Cerebellar cortex (tissue), 1 donor: ENCODE measurements at places on chromosomes 5 and 9.

- no peak for DNase-seq
Observed at GRCh38 chr5:17221843-17222636, 4.6 kb downstream of the BASP1 start.

DNA sequence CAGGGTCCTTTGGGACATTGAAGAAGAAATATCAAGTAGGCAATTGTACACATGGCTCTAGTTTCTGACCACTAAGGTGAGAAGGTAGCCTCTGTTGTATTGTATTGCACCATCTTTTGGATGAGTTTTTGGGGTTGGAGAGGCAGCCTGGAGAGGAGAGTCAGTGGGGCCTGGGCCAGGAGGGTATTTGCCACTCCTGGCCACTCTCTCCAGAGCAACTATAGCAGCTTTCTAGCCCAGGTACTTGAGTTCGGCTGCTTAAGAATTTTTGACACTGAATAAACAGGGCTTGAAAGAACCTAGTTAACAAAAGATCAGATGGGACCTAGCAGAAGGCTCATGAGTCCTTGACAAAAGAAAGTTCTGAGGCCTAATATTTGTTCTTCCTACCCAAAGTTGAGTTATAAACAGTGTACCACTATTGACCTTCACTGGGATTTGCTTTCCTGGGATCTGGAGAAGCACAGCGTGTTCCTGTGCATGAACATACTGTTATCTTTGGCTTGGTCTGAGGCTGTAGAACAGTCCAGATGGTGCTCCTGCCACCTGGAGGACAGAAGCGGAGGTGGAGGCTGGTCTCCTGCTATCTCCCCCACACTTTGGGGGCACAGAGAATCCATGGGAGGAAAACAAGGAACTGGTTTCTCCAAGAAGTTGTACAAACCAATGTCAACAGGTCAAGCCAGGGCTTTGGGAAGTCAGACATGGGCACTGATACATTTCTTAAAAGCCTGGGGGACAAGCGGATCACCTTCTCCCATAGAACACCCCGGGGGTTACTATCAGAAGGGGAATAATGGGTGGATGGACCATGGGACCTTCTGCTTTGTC lies 110.4 kb upstream of the LIFR start:
- DNase-seq = peak; percentile 18

DNA sequence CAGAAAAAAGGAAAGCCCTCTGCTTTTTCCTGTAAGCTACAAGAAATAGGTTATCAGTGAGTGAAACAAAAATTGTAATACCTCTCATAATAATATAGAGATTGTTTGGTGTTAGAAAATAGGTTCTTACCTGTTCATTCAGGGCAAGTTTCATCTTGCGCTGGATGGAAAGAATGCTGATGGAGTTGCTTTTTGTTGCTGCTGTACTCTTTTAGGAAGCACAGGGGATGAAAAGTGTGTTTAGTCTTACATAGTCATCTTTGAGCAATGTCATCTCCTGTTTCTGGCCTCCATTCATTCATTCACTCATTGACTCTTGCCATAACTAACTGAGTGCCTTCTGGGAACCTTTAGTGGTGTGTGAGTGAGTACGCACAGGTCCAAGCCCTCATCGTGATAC lies 6.4 kb downstream of the ENTREP1 start:
- DNase-seq = no peak

- DNase-seq = no peak
Observed at GRCh38 chr5:13505326-13505725, 439.2 kb downstream of the DNAH5 start.

DNA sequence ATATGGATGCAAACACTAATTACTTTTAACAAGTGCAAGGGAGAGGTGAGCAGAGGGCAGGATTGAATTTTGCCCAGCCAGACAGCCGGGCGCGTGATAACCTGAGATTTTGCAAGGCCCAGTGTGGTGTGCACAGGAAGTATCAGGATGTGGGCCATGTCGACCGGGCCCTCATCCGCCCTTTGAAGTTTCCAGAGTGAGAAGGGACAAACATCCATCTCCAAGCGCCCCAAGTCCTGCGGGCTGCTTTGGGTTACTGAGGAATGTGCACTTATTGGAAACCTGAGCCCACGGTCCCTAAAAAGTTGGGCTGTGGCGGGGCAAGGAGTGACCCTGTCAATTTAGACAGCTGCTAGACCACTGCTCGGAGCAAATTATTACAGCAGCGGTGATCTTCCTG lies 272.2 kb upstream of the IRX2 start:
- DNase-seq = no peak

DNA sequence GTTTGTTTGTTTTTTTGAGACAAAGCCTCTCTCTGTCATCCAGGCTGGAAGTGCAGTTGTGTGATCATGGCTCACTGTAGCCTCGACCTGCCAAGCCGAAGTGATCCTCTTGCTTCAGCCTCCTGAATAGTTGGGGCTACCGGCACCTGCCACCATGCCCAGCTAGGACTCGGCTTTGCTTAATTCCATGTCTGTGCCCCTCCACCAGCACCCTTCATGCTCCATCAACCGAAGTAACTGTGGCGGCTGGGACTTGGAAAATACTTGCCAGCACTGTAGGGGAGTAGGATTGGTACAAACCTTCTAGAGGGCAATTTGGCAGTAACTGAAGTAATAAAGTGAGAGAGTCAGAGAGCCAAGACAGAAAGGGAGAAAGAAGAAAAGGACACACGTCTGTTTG lies 19.0 kb downstream of the FAXDC2 start:
- no peak for DNase-seq

DNA sequence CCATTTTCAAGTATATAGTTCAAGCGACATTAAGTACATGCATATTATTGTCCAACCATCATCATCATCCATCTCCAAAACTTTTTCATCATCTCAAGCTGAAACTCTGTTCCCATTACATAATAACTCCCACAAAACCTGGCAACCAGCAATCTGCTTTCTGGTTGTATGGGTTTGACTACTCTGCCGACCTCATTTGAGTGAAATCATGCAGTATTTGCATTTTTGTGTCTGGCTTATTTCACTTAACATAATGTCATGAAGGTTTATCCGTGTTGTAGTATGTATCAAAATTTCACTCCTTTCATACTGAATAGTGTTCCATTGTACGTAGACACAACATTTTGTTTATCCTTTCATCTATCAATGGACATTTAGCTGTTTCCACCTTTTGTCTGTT lies 74.8 kb downstream of the SGCD start:
- no peak for DNase-seq

DNA sequence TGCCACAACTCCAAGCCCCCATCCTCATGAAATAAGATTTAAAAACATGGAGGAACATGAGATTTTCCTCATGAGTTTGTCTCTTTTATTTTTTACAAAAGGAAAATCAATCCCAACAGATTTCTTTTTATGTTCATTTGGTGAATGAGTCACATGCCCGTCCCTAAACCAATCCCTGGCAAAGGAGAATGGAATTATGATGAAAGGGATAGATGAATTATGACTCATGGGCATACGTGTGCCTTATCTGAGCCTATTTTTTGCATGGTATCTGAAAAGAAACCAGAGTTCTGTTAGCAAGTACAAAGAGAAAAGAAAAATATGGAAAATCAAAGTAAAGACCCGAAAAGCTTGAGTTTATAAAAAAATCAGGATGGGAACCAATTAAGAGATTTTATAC lies 267.5 kb upstream of the TMEM161B start:
- DNase-seq = no peak

GRCh38 chr5:122653087-122654017 lies 121.5 kb upstream of the SNX2 start:
- DNase-seq = no peak

- DNase-seq = peak; percentile 36
Observed at GRCh38 chr5:126369995-126370731, 53.0 kb upstream of the GRAMD2B start.

- DNase-seq = no peak
Observed at GRCh38 chr9:82184524-82184923, 196.0 kb downstream of the SPATA31D1 start.

DNA sequence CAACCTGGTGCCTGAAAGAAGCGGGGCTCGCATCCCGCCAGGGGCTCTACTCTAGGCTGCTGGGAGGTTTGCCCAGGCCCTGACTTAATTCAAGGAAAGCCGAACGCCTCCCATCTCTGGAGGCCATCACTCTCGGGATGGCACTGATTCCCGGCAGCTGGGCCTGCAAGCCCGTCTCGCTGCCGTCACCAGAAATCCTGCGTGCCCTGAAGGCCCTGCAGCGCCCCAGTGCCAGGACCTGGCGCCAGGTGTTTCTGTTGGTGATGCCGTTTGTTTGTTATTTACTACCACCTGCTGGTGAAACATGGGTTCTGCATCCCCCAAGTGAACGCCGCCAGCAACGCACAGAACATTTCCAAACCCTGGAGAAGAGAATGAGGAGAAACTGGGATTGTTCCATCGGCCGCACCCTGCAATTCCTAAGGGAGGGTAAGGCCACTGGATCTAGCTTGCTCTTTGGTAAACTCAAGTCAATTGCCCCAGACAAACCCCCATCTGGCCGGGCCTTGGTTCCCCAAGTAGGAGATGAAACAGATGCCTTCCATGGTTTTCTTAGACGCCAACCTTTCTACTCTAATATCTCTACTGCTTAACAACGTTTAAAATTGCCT lies 77.9 kb downstream of the AK8 start:
- DNase-seq = peak; percentile 92

- DNase-seq = no peak
Observed at GRCh38 chr5:38104497-38105230, 153.7 kb upstream of the EGFLAM start.

DNA sequence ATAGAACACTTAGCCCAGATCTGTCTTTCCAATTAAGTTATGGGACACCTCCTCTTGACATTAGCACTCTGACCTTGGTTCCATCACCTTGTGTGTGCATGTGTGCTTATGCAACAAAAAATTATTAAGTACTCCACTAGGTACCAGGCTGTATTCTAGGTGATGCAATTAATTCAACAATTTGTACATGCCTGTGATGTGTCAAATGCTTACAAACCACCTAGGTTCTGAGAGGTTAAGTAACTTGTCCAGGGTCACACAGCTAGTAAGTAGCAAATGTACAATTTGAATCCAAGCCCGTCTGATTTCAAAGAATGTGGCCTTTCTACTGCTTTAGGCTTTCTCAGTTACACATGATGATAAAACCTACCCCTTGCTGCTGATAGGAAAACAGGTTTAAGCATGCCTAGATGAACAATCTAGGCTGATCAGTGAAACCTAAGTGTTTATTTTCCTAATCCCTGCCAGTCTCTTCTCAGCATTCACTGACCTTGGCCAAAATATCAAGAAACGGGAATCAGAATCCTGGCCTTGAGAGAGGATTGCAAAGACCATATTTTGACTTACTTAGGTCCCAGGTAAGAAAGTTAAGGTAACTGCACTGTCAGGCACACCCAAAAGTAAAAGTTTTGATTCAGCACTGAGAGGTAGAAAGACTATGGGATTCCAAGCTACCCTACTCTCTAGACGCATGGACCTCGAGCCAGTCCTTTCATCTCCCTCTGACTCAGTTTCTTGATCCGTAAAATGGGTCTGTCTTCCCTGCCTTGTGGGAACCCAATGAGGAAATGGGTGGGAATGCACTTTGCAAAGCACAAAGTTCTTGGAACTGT lies 1.0 kb downstream of the TBC1D2 start:
- peak; percentile 19 for DNase-seq

DNA sequence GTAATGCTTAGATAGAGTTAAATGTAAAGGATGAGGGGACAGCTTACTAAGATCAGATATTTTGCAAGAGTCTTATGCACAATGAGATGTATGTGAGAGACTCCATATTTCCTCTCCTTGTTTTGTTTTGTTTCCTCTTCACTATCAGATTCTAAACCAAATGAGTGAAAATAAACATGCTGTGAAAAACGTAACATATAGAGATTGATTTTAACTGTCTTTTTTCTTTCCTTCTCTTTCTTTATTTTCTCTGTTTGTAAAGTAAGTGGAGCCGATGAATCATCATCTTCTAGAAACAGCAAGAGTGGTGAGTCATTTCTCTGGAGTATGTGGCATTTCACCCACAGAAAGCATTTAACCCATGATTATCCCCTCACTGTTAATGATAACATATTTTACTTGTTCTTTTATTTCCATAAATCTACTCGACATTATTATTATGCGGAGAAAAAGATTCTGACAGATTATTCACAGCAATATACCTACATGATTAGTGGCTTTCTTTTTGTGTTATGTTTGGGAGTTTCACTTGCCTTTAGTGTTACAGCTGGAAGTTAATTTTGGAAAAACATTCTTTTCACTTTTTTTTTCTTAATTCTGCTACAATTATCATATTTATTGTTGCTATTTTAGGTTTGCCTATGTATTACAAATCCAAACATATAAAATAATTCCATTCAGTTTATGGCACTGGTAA lies 2.1 kb upstream of the ANXA1 start:
- DNase-seq = no peak

DNA sequence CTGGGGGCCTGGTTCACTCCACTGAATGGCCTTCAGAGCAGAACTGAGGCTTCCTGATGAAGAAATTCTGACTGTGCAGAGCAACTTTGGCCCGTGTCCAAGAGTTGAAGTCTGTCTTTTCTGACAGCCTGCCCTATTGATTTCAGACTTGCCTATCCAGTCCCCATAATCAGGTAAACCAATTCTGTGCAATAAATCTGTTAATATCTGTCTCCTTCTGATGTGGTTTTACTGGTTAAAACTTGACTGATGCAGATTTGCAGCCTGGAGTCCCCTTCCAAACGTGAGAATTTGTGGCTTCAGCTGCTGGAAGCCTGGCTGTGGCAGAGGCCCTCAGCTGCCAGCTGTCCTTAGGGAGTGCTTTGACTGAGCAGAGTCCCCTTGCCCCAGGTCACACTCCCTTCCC lies 283.9 kb upstream of the ANKRD55 start:
- peak; percentile 25 for DNase-seq
